Hepatic stellate cell (primary cell): ENCODE measurements at places on chromosomes 5 and 9.
A peak's percentile ranks its signal among the peaks of the same experiment; 100 is the strongest.

DNA sequence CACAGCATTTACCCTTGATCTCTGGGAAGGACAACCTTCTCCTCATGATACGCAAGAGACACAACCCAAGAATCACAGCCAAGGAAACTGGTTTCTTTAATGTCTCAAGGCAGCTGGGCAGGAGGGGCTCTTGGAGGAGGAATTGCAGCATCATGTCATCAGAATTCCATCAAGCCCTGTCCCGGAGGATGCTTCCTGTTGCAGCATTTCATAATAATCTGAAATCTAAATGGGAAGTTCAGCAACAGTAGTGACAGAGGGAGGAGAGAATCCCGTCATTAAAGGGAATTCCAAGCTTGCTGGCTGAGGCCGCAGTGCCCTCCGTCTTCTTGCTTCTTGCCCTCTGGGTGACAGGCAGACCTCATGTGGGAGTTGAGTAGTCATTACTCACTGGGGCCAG lies 192.7 kb downstream of the TENT4A start:
- DNase-seq, result no peak

- no peak for DNase-seq
Measured at GRCh38 chr9:7320841-7321240, 478.7 kb downstream of the DMAC1 start.

- DNase-seq, result no peak
Measured at GRCh38 chr9:13266167-13266566, 13.3 kb downstream of the MPDZ start.

DNA sequence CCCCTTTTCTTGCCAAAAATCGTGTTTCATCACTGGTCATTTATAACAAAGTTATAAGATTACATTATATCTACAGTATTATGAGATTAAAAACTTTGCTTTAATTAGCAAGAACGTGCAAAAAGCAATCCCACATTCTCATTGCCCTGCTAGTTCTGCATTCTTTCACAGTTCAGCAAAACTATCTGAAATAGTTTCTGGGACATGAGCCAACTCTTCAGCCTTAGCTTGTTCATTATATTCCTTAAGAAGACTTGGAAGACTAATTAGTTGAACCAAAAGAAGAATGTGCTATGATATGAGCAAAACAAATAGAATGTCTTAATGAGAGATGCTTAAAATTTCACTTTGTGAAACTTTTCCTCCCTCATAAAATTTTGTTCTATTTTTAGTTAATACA lies 76.7 kb downstream of the ITGA1 start:
- DNase-seq, result no peak

- DNase-seq, result no peak
Measured at GRCh38 chr5:77987331-77987730, 211.2 kb upstream of the TBCA start.

- DNase-seq, result no peak
Measured at GRCh38 chr5:43044181-43044914, 4.2 kb upstream of the ANXA2R start.

DNA sequence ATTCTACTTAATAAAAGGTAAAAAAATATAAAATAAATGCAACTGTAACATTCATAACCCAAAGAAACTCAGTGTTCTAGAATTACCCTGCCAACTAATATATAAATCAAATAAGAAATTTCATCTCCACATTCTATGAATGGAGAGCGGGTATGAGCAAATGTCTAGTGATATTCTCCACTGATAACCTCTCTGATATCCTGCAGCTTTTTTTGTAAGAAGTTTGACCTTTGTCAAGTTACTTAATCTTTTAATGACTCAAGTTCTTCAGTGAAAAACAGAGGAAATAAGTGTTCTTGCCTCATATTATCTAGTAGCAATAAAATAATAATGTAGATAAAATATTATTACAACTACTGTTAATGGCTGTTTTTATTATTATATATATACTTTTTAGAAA lies 1275.6 kb upstream of the CDH9 start:
- no peak for DNase-seq

DNA sequence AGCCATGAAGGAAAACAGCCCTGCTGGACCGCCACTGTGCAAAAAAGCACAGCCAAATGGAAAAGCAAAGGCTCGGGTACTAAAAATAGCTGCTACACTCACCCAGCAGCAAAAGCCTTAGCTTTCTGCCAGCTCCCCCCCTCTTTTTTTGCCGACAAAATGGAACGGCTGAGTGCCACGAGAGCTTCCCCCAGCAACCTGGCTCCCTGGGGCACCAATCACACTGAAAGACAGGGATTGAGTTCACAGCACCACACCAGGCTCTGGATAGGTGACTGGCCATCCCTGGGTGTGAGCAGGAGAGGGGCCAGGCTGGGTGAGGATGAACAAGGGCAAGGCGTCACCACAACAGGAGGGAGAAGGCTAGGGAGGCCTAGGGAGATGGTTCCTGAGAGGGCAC lies 66.7 kb downstream of the SIL1 start:
- DNase-seq, result peak; percentile 66

GRCh38 chr9:12702160-12702758 lies 9.1 kb downstream of the TYRP1 start:
- peak; percentile 8 for DNase-seq

GRCh38 chr5:137632716-137633115 lies 103.2 kb downstream of the KLHL3 start:
- DNase-seq, result no peak

DNA sequence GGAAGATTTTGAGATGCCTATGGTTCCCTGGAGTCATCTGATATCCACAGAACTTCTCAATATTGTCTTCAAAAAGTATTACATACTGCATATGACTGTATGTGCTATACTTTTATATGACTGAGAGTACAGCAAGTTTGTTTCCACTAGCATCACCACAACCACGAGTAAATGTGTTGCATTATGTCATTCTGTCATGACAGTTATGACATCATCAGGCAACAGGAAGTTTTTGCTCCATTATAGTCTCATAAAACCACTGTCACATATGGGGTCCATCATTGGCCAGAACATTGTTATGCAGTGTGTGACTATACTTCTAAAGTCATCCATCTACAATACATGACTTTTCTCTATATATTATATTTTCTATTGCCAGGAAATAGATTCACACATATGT lies 831.7 kb downstream of the SEMA5A start:
- no peak for DNase-seq

- DNase-seq, result no peak
Measured at GRCh38 chr5:170913573-170913972, 51.8 kb downstream of the RANBP17 start.

- DNase-seq, result no peak
Measured at GRCh38 chr5:1507961-1508658, 15.7 kb downstream of the LPCAT1 start.
